ENCODE measurements at places on chromosomes 6 and 20.

- peak; percentile 51 for DNase-seq
These were observed at the start of gene PDE7B for GRCh38 chr6:135851442-135852271. PDE7B (plus strand) TSS chr6:135851701.

DNA sequence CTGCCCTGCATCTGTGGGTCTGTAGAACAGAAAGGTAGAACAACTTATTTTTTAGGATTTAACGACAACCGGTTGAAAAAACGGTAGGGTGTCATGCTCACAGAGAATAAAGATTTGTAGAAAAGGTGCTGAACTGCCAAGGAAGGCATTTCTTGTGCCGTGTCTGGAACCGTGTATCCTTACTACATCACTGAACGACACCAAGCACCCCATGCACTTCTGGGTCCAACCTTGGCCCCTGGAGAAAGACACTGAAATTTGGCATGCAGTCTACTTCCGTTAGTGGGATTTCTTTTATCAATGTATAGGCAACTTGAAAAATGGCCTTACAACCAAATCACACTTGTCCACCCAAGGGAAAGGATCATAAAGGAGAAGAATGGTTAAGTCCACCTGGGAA is 145.5 kb downstream of the ZMYND8 start:
- no peak for DNase-seq

DNA sequence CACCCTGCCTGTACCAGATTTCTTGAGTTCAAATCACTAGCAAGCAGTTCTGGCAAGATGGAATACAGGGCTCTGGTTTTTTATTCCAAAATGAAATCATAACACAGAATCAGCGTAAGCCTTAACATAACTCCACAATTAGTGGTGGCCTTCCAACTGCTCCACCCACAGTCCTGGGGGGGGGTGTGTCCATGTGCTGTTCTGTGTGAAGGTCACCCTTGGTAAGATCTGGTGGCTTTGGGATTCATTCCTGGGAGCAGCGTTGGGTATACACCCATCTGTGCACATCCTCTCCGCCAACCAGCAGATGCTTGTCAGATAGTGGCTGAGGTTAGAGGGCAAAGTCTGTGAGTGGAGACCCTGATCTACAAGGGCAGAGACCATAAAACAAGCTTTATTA is 49.9 kb upstream of the CD83 start:
- no peak for DNase-seq

DNA sequence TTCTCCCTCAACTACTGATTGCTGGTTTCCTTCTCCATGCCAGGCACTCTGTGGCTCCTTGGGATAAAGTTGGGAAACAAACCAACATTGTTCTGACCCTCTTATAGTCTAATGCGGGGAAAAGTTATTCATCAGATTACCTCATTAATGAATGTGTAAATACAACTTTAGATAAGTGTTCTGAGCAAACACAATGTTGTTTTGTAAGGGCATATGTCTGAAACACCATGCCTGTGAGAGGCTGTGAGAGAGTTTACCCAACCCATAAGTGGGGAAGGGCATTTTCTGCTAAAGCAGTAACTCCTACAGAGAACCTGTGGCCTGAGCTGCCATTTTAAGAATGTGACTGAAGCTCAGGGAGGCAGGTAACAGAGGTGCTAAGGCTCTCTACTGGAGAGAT is 283.5 kb downstream of the KHDC1L start:
- DNase-seq = no peak

- DNase-seq = no peak
These were observed 5.6 kb upstream of the IFNGR1 start for GRCh38 chr6:137224799-137225198.

DNA sequence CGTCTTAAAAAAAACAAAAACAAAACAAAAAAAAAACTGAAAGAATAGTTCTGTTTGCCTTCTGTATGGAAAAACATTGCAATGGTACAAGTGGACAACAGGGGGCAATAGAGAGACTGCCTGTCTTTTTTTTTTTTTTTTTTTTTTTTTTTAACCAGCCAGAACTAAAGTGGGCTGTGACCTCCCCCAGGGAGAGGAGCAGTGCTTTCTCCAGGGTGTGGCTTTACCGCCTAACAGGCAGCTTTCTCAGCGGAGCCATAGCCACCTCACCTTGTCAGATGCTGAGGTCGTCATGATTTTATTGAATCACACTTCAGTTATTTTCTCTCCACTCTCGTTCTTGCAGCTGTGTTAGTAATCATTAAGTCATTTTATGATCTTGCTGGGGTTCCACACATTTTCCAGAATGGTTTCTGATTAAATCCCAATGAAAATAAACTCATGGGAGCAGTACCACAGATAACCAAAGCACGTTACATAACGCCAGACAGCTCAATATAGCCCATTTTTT is 78.4 kb downstream of the GMPR start:
- DNase-seq = no peak

GRCh38 chr20:51028616-51029212 is 5.8 kb upstream of the KCNG1 start:
- no peak for DNase-seq

DNA sequence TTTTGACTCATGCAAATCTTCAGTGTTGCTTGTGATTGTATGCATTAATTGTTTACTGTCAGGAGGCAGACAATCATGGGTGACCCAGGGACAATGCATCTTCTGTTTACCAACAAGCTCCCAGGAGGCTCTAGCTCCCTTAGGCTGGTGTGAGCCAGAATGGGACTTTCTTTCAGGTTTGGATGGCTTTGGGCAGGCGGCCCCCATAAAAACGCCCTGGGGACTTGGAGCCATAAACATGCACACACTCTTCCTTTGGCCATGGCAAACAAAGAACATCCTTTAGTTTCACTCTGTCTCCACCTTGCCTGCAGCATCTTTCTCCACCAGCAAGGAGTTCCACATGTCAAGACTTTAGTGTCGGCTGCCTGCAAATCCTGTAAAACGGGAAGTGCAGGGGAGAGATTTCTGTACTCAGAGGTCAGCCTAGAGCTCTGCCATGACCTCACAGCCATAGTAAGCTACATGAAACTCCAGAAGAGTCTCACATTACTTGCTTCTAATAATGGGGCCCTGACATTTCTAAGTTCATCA is 127.6 kb downstream of the MAP3K7 start:
- DNase-seq = no peak

DNA sequence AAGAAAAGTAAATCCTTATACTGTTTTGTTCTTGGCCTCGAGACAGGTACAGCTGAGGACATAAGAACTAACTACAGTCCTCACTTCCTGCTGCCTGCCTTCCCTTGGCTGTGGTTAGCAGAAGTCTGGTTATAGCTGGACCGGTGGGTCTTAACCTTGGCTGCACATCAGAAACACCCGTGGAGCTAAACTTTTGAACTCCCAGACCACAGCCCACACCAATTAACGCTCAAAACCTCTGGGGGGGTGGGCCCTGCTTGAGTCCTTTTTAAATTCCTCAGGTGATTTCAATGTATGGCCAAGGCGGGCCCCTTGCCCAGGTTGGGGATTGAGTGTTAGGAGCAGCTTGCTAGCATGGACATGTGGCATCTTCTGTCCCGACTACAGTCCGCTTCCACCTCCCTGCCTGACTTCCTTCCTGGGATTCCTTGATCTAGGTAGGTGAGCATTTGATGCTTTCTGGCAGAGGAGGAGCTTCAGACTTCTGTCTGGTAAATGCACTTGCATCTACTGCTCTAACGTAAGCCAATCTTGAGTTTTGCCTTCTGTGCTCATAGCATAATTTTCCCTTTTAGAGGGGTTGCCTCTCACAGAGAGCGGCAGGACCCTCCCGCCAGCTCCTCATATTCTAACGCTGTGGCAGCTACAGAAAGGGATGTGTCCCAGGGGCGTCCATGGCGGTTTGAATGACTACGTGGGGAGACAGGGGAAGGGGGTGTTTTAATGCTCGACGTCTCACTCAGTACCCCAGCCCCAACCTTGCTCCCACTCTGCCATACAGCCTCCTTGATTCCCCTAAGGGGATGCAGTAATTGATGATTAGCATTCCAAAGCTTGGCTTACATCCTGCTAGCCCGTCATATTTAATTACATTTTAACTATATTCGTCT is 390.1 kb downstream of the ZFAND3 start:
- no peak for DNase-seq

DNA sequence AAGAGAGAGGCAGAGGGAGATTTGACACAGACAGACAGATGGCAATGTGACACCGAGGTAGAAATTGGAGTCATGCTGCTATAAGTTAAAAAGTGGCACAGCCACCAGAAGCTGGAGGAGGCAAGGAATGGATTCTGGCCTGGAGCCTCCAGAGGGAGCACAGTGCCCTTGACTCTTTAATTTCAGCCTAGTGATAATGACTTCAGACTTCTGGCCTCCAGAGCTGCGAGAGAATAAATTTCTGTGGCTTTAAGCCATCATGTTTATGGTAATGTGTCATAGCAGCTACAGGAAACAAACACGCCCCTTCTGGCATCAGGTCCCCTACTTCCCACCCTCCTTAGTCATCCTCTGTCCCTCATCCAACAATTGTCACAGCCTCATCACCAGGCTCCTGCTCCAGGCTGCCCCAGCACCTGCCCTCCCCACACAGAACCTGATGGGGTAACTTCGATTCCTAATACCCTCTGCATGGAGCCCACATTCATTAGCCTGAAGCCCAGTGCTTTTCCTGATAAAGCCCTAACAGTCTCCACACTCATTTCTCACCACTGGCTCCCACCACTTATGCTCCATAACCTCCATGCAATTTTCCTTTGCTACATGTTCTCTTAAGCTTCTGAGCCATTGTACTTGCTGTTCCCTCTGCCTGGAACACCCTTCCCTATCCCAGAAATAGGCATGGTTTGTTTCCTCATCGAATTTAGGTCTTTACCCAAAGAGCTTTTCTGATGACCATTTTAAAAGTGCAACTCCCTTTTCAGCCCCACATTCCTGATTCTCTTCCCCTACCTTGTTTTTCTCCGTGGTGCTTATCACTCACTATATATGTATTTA is 69.7 kb upstream of the TOX2 start:
- no peak for DNase-seq

- DNase-seq = no peak
These were observed 22.7 kb downstream of the COL11A2 start for GRCh38 chr6:33169291-33170175.

- no peak for DNase-seq
These were observed 23.9 kb upstream of the NAA20 start for GRCh38 chr20:19992996-19993908.

GRCh38 chr20:25284131-25284601 is 36.3 kb downstream of the PYGB start:
- no peak for DNase-seq

GRCh38 chr6:151323791-151324487 is 67.4 kb downstream of the ZBTB2 start:
- peak; percentile 79 for DNase-seq

GRCh38 chr6:11432091-11432490 is 105.5 kb upstream of the TMEM170B start:
- no peak for DNase-seq

- DNase-seq = no peak
These were observed 595 bp downstream of the EYA2 start for GRCh38 chr20:46894971-46895905.

DNA sequence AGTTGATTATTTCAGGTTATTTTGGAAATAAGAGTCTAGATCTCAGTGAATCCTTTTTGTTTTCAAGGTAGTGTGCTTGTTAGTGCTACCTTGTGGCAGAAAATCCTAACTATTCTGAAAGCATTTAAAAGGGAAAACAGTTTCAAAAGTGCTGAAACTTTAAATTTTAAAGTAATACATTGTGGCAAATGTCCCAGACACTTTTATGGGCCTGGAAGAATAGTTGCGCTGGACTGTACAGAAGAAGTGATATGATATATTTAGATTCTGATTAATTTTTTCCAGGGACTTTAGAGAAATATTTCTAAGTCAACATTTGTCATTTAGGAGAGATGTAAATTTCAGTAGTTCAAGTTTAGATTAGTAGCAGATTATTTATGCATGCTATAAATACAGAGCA is 96.7 kb upstream of the BMP5 start:
- no peak for DNase-seq

DNA sequence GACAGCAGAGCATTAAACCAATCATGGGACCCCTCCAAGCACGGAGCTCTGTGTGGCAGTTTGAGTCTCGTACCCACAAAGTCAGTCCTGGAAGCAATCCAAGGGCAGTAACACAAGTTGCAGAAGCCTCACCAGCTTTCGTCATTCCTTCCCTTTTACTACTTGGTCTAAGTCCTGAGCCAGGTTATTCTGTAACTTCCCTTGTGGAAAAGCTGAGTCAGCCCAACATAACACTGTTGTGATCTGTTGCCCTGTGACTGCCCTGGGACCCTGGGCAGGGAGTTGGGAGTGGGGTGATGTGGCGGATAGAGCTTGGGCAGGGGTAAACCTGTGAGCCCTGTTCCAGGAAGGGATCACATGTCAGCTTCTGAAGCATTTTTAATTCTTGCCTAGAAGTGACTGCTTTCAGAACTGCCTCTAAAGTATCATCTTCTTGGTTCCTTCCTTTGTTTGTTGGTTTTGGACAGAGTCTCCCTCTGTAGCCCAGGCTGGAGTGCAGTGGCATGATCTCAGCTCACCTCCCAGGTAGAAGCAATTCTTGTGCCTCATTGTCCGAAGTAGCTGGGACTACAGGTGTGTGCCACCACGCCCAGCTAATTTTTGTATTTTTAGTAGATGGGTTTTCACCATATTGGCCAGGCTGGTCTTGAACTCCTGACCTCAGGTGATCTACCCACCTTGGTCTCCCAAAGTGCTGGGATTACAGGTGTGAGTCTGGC is 183.7 kb upstream of the JAG1 start:
- DNase-seq = peak; percentile 21

GRCh38 chr6:45569210-45569945 is 191.6 kb upstream of the SUPT3H start:
- DNase-seq = no peak

DNA sequence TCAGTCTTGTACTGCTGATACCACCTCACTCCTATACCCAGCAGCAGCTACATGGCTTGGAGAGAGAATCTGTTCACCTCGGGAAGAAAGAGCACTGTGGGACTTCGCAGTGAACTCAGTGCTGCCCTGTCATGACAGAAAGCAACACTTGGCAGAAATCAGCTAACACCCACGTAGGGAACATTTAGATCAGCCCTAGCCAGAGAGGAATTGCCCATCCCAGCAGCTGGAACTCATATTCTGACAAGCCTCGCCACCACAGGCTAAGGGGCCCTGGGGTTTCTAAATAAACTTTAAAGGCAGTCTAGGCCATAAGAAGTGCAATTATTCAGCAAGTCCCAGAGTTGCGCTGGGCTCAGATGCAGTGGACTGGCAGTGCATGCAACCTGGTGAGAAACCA is 1266.8 kb downstream of the GRIK2 start:
- no peak for DNase-seq

- DNase-seq = no peak
These were observed 59.2 kb upstream of the EYA2 start for GRCh38 chr20:46835418-46835817.

DNA sequence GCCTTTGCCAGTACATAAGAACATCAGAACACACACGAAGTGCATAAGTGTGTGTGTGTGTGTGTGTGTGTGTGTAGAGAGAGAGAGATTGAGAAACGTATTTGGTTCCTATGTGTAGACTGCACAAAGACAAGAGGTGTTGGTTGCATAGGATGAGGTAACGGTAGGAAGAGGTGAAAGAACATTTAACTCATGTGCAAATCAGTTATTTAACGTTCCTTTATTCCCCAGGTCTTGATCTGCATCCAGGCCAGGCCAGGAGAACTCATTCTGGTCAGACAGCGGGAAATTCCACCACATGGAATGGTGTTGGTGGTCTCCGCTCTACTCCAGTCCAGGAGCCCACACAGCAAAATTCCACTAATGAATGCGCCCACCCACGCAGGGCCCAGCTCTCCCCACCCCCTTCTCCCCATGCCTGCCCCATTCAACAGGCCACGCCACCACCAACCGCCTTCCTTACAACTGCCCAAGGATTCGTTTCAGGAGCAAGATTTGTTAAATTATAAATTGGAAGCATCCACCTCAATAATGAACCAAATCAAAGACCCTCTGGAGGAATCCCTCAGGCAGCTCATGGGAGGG is 86.8 kb downstream of the CLIC5 start:
- no peak for DNase-seq

- DNase-seq = peak; percentile 62
These were observed 636 bp upstream of the EEF1A1 start for GRCh38 chr6:73521351-73521985.

Data from right renal pelvis (tissue), 4 donors.